ENCODE measurements at places on chromosomes 3 and 15.

DNA sequence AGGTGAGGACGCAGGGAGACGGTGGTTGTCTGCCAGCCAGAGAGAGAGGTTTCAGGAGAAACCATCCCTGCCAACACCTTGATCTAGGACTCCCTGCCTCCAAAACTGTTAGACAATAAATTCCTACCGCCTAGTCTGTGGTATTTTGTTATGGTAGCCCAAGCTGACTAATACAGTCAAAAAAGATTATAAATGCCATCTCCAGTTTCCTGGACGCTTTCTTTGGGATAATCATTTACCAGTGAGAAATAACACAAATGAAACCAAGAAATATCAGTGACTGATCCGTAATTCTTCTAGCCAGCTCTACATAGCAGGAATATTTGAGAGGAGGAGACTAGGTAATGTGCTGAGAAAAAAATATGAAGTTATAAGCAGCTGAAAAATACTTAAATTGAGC lies 707.8 kb upstream of the LMCD1 start:
- no peak for DNase-seq

GRCh38 chr3:47884603-47885002 lies 81.7 kb downstream of the DHX30 start:
- no peak for DNase-seq

- DNase-seq = no peak
Measured at GRCh38 chr3:69671082-69671952, 67.9 kb upstream of the MITF start.

DNA sequence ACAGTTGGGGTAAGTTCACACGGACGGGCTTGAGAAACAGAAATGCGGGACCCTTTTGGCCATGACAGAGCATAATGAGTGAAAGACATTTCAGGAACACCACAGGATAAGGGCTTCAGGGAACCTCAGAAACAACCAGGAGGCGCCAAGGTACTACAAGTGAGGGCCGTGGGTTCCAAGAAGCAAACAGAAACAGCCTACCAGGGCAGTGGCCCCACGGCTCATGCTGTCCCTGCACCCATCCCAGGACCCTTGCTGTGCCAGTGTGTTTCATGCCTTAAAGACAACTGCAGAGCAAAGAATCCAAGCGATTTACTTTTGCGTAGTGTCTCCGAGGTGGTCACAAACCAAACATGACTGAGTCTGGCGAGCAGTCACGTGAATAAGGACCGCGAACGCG lies 54.0 kb downstream of the RUBCN start:
- no peak for DNase-seq

DNA sequence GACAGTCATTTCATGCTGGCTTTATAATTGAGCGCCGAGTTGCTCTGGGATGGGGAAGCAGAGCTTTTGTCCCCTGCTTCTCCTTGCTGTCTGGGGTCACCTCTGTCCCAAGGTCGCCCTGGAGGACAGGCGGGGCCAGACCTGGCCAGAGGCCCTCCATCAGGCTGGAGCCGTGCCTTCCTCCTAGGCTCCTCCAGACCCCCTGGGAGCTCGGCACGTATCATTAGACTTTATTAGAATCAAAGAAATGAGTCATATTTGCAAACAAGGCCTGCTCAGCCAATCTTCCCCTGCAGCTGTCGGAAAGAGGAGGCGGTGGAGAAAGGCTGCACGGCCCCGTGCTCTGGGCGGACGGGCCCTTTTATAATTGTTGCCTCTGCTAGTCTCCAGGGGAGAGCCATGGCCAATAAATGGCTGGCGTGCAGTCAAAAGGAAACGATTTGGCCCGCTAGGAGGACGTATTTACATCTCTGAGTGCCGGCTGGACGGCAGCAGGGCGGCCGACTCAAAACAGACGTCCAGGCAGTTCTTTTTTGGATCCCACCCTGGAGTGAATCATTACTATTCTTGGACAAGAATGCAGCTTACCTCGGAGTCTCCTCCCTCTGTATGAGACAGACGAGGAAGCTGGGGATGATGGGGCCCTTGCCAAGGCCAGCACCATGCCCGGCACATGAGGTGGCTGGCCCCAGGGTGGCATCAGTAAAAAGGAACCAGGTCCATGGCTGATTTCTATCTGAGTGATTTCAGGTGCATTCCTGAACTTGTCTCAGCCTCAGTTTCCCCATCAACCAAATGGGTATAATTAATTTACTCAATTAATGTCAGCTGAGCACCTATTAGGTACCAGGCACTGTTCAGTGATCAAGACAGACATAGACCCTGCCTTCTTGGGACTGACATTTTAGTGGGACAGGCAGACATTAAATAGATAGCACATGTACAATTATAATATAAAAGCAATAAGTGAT lies 50.6 kb downstream of the SLC6A6 start:
- DNase-seq = no peak

GRCh38 chr3:25403968-25404367 lies 24.1 kb upstream of the RARB start:
- DNase-seq = no peak

DNA sequence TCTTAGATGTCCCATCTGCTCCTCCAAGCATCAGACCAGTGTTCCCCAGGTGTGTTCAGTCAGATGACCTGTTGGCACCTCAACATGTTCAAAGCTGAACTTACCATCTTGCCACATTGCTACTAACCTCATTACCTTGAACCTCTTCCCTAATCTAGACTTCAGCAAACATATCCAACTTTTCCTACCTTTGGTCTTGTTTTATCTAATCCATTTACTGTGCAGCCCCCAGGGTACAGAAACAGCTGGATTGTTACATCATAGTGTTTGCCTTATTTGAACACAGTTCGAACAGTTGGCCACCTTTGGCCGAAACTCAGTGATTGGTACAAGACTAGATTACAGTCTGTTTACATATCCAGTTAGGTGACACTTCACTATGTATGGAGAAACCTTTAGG lies 36.1 kb upstream of the MCF2L2 start:
- DNase-seq = no peak

DNA sequence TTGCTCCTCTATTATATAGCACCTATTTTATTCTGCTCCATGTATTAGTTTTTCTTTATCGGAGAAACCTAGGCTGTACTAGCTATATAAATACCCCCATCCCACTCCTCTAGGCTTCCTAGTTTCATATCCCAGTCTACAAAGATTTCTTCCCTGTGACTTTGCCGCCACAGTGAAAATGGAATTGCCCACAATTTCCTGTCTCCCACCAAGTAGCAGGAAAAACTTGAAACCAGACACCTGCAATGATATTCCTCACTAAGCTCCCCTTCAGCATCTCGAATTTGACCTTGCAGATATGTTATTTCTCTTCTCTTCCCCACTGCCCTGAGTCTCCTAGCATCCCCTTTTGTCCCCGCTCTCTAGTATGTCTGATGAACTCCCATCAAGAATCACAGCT lies 685.8 kb upstream of the CCDC54 start:
- DNase-seq = no peak

DNA sequence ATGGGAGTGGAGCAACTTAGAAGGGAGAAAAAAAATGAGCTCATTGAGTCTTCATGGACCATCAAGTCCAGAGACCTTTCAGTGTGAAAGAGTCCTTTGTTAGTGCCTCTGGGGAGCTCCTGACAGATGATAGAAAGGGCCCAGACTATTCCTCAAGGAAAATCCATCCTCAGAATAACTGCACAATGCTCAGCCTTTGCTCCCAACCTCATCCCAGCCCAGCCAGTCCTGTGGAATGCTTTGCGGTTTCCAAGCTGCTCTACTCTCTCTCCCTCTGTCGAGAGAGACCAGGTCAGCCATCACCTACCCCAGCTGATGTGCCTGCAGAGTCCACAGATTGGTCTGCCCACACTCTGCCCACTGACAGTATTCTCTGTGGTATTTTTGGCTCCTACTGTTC lies 406.2 kb downstream of the MFSD1 start:
- DNase-seq = no peak

GRCh38 chr3:128080323-128081080 lies 28.3 kb downstream of the SEC61A1 start:
- no peak for DNase-seq

DNA sequence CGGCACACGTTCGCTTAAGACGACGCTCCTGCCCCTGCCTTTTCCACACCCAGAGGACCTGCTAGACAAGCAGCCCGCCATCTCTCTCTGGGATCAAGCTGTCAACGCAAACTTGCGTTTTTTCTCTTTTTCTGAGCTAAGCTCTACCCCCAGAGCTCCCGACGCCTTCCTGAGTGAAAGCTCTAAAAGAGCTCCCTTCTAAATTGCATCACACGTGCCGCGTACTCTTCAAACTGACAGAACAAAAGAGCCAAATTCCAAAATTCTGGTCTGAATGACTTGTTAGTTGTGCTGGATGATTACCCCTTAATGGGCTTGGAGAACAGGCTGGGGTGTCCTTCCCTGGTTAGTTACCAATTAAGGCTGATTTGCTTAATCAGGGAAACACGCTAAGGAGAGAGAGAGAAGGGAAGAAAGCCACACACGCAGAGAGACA lies 81.2 kb downstream of the MDFIC2 start:
- no peak for DNase-seq

GRCh38 chr3:125005676-125006075 lies 50.1 kb downstream of the HEG1 start:
- no peak for DNase-seq

DNA sequence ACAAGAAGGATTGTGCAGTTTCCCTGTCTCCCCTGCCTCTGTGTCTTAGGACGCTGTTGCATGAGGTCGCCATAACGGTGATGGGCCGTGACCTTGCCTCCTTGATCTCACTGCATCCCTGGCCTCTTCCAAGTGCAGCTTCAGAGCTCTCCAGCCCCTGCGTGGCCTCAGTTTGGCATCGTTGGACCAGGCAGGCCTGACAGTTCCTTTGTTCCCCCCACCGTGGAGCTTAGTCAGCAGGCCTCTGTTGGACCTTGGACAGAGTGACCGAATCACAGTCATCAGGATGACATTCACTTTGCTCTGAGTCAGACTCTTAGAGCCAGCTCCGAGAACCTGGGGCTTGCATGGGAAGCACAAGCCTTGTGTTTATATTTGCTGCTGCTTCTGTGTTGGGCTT lies 139.4 kb downstream of the OPA1 start:
- no peak for DNase-seq

Measured in T-helper 1 cell (primary cell).